ENCODE measurements at places on chromosomes 7 and 10.

DNA sequence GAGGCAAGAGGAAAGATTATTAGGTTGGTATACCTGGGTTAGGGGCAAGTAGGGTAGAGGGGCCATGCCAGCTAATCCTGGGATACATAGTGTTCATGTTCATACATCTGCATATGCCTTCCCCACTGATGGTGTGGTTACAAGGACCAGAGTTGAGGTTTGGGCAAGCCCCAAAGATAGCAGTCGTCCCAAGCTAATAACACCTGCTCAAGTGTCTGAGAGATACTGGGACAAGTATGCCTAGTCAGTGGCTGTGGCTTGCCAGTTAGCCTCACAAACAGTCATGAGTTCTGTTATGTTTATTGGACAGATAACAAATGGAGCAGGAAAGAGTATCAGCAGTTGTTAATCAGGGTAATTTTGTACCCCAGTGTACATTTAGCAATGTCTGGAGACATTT is 139.6 kb downstream of the ADAM22 start:
- no peak for DNase-seq

DNA sequence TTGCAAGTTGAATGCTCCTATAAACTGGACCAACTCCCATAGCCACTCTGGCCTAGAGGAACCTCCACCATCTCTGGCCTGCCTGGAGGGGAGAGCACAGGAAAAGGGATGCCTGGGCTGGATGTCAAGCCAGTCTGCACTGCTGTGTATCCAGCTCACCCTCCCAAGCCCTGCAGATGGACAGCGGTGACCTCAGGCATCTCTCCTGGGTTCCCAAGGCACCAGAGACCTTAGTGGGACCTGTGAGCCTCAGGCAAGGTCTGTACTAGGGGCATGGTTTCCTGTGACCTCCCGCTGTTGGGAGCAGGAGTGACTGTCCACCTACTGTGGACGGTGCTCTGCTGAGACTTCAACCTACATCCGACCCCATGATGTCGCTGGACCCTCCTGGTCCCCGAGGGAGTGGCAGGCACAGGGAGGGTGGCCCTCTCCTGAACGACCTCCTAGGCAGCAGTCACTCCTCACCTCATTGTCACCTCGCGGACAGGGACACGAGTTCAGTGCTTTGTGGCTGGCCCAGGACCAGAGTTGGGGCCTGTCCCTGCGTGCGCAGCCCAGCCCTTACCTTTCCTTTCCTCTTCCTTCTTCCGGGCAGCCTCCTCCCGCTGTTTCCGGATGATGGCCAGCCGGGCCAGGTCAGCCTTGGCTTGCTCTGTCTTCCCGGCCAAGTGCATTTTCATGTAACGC is 11.0 kb downstream of the PDAP1 start:
- DNase-seq, result no peak

DNA sequence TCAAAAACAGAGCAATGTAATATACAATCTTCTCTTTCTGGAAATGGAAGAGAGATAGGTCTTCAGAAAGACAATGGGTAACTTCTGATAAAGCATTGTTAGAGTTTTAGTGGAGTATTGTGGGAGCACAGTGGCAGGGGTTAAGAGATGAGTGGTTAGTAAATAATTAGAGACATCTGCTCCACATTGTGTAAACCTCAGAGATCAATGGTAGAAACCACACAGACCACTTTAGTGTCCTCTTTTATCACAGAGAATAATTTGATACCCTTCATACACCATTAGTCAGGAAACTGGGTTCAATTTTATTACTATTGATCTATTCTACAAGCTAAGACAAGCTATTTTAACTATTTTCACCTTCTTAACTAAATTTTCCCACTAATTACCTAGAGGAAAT is 35.9 kb upstream of the MAGI2 start:
- DNase-seq, result no peak

DNA sequence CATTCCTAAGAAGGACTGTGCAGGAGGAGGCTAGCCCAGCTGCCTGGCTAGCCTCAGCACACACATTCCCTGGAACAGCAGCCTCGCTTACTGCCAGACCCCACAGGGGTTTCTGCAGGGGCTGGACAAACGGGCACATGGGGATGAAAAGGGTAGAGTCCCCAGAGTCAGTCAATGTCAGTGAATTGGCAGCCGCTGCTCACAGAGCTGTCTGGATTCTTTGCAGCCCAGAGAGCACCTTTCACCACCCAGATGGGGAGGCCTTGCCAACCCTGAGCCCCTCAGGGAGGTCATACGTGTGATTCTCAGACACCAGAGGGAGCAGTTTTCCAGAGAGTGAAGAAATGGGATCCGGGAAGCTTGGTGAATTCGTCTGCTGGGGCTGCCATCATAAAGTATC is 143.3 kb downstream of the KCNMA1 start:
- DNase-seq, result no peak

DNA sequence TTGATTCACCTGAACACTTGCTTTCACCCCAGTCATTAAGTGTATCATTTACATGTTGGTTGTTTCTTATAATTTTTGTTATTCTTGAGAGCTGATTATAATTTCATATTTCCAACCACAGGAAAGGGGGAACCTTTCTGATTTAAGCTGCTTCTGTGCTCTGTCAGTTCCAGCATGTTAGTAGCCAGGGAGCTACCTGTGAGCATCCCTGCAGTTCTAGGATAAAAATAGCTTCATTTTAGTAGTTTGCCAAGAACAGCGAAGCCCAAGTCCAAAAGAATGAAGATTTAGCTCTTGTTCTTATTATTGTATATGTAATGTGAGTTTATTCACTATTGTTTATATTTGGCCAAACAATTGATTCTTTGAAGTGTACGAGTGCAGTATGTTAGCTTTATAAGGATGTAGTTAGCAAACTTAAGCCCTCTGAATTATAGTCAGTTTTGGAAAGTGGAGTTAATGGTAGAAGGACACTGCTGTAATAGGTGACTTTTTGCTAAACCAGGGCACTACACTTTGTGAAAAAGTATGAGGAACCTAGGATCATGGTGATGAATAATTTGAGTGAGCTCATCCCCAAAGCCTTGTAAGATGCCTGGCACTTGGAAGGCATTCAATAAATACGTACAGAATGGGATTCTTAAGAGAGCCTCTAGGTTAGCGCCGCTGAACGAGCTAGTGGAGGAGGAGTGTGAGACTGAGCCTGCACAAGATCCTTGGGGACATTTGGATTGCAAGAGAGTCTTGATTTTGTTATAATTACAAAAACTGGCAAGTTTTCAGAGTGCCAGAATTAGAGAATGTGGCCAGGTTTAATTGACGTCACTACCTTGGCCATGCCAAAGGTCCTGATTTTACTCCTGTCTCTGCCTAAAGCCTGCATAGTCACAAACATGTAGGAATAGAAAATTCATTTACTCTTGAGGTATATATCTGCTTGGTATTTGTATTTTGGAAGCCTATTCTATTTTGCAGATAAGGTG is 29.8 kb downstream of the DNAH11 start:
- DNase-seq, result no peak

DNA sequence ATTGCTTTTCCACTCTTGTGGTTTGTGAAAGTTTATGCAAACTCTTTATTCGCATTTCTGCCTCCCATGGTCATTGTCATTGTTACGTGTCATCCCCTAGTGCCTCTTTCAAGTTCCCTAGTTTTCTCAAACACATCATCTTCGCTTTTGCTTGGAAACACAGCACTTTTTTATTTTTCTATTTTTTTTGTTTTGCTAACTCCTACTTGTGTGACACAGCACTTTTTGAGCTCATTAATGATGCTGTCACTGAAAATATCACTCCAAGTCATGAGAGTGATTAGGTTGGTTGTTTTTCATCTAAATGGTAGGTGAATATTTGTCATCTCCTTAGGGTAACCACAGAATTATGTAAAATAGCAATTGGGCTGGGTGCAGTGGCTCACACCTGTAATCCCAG is 8.5 kb upstream of the STX1A start:
- no peak for DNase-seq

Measured in activated naive CD8-positive, alpha-beta T cell treated with anti-CD3 and anti-CD28 coated beads, Interleukin-2, amount 50 U/mL, for 16 hours (primary cell).